NCI-H1694 (cell line): ENCODE measurements at places on chromosomes 4 and X.
A peak's percentile ranks its signal among the peaks of the same experiment; 100 is the strongest.

GRCh38 chr4:53583513-53583912 lies 7.8 kb downstream of the LNX1 start:
- no peak for DNase-seq

- no peak for DNase-seq
Measured at GRCh38 chr4:152458801-152459302, 77.0 kb downstream of the FBXW7 start.

DNA sequence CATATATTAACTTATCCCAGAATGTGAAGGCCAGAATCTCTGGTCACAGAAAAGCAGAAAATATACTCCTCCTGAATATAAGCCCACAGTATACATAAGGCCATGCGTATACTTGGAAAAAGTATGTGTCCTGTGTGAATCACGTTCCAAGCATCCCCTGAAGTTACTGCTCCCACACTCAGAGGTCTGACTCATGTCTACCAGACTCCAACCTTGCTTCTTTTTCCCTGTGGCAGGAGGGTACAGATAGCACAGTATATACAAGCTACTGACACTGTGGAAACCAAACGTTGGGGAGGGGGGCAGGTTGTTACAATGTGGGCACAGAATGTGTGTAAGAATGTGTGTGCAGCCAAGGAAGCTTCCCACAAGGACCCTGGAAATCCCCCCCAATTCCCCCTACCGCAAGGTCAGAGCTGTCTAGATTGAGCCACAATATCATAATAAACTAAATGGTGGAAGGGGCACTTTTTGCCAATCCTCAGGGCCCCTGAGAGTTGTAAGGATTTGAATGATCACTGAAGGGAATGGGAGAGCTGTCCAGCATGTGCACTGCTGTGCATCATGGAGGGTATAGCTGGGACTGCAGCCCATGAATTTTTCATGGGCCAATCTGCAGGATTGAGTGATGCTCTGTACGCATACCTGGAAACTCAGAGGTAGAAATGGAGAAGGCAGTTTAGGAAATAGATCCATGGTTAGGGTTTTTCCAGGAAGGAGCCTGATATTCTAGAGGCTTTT lies 7.4 kb upstream of the RELL1 start:
- DNase-seq: no peak

- peak; percentile 22 for DNase-seq
Measured at GRCh38 chrX:101595739-101596419, 21.9 kb downstream of the ARMCX6 start.

- no peak for DNase-seq
Measured at GRCh38 chr4:48114412-48114811, 19.6 kb downstream of the TXK start.

GRCh38 chr4:21890231-21890630 lies 58.3 kb downstream of the KCNIP4 start:
- DNase-seq: no peak

DNA sequence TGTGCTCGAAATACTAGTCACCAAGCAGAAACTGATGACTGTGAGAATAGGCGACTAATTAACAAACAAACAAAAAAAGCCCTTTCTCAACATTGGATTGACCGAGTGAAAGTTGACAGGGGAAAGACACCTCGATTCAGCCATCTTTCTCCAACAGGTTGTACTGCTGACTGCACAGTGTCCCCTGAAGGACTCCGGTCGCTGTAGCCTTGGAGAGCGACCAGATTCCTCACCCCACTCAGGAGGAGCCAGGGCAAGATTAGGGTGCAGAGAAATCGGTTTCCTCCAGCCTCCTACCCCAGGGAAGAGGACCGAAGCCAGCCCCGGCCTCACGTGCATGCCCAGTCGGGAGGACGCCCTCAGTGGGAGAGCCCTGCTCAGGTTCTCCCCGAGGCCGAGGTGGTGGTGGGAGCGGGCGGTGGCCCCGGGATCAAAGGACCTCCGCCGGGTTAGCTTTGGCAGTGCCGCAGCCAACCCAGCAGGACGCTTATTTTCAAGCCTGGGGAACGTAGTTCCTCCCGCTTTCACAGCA lies 1.1 kb upstream of the RAP1GDS1 start:
- no peak for DNase-seq

- no peak for DNase-seq
Measured at GRCh38 chr4:150369434-150370380, 212.2 kb upstream of the MAB21L2 start.

GRCh38 chrX:131728295-131729145 lies 184.6 kb downstream of the OR13H1 start:
- no peak for DNase-seq
